ENCODE measurements at places on chromosomes 6 and 20.

DNA sequence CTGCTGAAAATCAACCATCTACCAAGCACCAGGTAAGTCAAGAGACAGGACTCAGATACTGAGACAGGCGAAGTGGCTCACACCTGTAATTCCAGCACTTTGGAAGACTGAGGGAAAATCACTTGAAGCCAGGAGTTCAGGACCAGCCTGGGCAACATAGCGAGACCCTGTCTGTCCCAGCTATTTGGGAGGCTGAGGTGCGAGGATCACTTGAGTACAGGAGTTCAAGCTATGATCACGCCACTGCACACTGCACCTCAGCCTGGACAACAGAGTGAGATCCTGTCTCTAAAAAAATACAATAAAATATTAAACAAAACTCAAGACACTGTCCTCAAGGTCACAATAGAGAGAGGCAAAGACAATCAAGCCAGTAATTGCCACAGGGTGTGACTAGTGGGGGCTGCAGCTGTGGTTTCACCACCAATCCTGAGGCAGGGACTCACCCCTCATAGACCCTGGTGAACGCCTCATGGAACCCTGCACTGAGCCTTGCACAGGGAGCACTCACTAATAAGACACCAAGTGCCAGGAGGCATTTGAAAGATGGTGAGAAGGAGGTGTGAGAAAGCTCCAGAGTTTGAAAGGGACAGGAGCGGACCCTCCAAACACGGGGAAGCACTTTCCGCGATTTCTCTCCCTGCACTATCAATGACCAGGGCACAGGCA, 1.7 kb downstream of the SNHG17 start:
- DNase-seq: no peak

- no peak for DNase-seq
Observed at GRCh38 chr6:46273911-46274310, 103.1 kb upstream of the ENPP5 start.

DNA sequence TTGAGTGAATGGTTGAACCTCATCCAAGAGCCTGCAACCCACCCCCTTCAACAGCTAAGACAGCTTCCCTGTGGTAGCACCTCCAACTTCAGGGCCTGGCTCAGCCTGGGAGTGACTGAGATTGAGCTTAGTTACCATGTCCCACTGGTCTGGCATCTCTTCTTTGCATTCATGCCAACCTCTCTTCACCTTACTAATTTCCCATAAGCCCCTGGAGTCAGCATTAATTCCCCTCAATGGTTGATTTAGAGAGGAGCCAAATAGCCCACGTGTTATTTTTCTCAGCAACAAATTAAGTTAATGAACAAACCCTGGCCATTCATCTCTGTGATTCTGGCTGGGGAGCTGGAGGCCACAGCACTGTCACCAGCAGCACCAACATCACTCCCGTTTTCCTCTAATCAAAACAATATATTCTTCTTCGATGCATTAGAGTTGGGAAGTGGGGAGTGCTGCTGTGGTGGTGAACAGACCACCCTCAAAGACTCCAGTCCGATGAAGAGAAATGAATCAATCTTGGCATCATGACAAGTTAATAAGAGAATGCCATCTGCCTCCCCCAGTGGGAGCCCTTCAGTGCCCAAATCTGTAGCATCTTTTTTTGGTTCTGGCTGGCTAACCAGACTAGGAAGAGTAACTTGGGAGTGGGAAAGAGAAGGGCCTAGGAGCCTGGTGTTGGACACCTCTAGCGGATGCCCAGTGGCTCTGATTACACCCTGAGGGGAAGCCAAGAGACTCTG, 316.9 kb upstream of the RNF24 start:
- DNase-seq: no peak

GRCh38 chr6:159680104-159680503, 12.9 kb downstream of the SOD2 start:
- no peak for DNase-seq

DNA sequence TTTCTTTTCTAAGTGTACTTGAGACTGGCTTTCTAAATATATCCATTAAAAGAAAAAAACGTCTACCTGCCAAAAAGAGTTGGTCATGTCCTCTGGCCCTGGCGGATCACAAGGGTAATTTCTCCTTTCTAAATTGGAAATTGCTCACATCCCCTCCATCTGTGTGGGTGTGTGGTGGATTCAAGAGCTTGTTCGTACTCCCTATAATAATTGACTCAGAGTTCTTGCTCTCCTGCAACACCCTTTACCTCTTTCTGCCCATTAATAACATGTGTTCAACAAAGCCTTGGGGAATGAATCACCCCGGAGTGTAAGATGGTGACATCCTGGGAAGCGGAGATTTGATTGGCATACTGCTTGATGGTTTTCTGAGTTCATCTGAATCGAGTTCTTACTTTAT, 263.8 kb downstream of the ALDH8A1 start:
- no peak for DNase-seq

- peak; percentile 62 for DNase-seq
Observed at GRCh38 chr6:152642578-152643375, 5.6 kb upstream of the SYNE1 start.

DNA sequence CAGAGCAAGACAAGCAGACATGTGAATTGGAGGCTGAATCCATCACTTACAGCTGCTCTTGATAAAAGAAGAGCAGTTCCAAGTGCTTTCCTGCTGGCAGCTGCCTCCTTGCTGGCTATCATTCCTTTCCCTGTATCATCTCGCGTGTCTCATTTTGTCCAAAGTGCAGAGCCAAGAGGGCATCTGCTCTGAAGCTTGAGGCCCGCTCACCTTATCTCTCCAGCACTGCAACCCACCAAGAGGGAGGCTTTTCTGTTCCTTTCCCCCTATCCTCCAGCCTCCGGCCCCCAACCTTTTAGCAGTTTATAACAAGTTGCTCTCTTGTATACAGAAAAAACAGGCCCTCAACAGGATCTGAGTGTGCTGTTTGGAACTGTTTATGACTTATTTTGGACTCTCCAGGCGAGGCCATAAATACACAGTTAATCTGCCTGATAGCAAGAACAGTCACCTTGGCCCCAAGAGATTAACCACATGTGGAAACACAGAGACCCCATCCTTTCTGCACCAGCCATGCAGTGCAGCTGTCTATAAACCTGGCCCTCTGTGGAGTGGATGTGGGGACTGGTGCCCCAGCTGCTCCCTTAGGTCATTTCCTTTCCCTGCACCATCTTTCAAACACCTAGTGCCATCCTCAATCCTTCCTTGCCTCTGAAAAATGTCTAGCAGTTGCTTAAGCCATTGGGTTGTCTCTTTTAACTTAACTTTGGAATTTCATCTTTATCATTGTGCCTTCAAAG, 172.5 kb upstream of the FERMT1 start:
- no peak for DNase-seq

GRCh38 chr6:36370638-36371037, 16.8 kb downstream of the ETV7 start:
- DNase-seq: no peak

All from activated effector memory CD4-positive, alpha-beta T cell treated with anti-CD3 and anti-CD28 coated beads, Interleukin-2, amount 50 U/mL, for 16 hours (primary cell).